ENCODE measurements at places on chromosomes 13 and 19.

DNA sequence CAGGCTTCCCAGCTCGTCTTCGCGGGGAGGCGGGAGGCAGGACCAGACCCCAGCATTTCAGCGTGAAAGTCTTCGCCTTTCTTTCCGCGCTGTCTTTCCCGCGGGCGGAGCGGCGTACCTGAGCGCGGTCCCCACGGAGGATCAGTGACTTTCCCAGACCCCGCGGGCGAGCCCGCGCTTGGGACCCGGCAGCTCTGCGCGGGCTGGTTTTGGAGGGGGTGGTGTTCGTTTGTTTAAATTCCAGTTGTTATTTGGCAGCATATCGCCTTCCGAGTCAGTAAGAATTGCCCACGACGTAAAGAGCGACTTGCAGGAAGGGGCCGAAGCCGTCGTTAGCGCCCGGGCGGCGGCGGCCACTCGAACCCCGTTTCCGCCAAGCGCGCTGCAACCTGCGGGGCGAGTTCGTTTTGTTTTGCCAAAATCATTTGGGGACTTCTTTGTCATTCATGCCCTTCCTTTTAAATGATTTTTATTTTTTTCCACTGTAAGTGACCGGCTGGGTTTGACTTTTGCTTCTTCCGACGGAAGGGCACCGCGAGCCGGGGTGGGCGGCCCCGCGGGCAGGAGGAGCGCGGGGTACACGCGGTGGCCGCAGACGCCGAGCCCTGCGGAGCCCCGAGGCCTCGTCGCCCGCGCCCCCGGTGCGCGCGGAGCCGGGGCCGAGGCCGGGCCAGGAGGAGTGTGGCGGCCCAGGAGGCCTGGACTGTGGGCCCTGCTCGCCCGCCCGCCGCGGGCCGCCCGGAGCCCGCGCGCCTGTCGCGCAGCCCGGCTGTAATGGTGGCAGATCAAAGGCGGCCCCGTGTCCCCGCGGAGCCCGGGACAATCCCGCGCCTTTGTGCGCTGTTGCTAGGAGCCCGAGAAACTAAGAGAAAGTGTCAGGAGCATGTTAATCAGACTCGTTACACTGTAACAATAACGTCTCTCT lies 75.9 kb downstream of the ZIC5 start:
- DNase-seq, result no peak

- DNase-seq, result no peak
Measured at GRCh38 chr19:42208612-42209011, 8.9 kb downstream of the DEDD2 start.

GRCh38 chr13:20274466-20274865 lies 42.3 kb upstream of the GJB6 start:
- DNase-seq, result no peak

GRCh38 chr19:42488783-42489521 lies 39.3 kb downstream of the CEACAM1 start:
- no peak for DNase-seq
